ENCODE measurements at places on chromosomes 12 and 14.

DNA sequence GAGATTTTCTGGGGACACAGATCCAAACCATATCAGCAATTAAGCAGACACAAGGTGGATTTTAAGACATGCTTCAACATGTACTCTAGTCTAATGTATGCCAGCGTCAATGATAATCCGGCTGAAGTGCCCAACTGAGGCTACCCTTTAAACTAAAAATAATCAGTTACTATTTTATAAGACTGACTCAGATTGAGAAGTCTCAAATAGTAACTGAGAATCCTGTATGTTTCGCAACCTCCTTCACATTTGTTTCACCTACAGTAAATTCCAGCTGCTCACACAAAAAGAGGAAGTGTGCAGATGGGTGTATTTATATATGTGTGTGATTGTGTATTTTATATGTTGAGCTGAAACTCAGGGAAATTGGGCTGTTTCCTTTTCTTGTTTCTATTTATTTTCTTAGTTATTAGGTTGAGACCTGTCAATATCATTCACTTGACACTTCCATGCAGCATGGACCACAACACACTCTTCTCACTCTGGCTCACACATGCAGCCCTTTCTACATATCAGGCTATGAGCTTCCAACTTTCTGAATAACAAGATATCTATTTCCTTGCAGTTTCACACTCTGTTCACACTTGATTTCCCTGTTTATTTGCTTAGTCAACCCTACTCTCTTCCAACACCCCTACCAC lies 1224.9 kb upstream of the TMEM132C start:
- no peak for DNase-seq

- peak; percentile 10 for DNase-seq
Observed at GRCh38 chr12:81758421-81759189, 545 bp downstream of the PPFIA2 start.

DNA sequence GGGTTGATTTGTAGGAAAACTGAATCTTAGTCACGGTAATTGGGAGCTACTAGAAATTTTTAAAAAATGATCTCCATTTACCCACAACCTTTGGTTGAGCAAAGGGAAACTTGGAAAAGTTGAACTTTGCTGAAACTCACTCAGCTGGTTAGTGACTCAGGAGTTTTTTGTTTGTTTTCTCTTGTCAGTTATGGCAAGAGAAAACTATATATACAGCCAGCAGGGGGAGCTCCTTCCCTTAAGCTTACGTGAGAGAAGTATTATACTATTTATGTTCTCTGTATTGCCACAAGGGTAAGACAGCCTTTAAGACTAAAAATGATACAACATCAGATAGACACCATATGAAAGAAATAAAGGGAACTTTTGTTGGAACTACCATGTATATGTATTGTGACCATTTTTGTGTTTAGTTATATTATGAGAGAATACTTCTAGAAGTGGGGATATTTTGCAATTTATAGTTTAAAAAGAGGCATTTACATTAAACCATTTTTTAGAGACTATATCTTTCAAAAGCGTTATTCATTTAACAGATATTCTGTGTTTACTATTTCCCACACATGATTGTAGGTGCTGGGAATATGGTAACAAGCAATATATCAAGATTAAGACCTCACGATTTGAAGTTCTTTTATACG lies 28.1 kb upstream of the TBC1D30 start:
- DNase-seq = peak; percentile 89

DNA sequence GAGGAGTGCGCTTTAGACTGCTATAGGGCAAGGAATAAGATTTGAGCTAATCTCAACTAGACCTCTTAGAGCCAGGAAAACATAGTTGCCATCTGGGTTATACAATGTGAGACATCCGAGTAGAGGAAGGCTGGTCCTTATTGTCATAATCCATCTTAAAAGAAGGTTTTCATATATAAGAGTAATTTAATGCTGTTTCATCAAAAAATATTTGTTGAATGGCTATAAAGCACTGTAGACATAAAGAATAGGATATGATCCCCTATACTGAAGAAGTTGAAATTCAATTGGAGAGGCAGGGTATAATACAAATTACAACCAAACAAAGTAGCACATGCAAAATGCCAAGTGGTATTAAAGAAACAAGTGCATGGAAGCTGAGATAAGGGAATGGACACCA lies 294.5 kb downstream of the SSPN start:
- DNase-seq = no peak

DNA sequence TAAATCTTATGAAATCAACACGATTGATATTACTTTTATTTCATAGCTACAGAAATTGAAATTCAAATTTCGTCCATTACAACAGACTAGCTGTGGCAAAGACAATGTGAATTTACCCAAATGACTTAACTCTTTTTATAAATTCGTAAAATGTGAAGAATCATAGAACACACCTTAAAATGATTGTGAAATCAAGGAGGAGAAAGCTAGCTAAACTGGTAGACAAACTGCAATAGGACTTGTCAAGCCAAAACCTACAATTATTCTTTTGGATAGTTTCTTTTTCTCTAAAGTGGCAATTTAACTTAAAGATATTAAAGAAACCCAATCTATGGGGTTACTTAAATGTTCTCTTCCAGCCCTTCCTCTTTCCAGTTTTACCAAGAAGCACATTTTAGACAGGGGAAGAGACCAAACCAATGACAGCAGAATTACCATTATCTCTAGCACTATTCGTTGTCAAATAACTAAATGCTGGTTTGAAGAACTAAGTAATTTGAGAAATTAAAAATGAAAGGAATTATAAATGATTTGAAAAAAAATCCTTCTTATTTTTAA lies 807 bp upstream of the SLC16A7 start:
- DNase-seq = no peak
